ENCODE measurements at places on chromosomes 13 and 19.
A peak's percentile ranks its signal among the peaks of the same experiment; 100 is the strongest.

DNA sequence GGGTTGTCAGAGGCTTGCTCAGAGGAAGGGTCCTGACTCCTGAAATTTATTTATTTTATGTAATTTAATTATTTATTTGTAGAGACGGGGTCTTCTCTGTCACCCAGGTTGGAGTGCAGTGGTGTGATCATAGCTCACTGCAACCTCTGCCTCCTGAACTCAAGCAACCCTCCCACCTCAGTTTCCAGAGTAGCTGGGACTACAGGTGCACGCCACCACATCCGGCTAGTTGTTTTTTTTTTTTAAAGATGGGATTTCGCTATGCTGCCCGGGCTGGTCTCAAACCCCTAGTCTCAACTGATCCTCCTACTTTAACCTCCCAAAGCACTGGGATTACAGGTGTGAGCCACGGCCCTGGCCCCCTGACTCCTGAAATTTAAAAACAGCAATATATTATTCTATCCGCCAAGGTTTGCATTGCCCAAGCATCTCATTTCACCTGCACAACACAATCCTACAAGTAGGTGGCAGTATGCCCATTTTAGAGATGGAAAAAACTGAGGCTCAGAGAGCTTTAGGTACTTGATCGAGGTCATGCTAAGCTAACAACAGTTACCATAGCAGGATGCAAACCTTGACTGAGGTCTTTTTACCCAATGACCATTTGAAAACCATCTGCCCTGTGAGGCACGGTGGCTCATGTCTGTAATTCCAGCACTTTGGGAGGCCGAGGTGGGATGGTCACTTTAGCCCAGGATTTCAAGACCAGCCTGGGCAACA, 18.1 kb downstream of the ARHGEF18 start:
- H3K27ac ChIP-seq, result no peak overlapping the region
- H3K4me3 ChIP-seq, result no peak overlapping the region
- H3K36me3 ChIP-seq, result no peaks in the 10 kb centered on the region

- no peak for DNase-seq
- H3K36me3 ChIP-seq, result no peaks in the 10 kb centered on the region
- no peak overlapping the region for H3K4me3 ChIP-seq
- no peak overlapping the region for H3K27ac ChIP-seq
These were observed 77.9 kb upstream of the KCTD15 start for GRCh38 chr19:33718651-33719254.

DNA sequence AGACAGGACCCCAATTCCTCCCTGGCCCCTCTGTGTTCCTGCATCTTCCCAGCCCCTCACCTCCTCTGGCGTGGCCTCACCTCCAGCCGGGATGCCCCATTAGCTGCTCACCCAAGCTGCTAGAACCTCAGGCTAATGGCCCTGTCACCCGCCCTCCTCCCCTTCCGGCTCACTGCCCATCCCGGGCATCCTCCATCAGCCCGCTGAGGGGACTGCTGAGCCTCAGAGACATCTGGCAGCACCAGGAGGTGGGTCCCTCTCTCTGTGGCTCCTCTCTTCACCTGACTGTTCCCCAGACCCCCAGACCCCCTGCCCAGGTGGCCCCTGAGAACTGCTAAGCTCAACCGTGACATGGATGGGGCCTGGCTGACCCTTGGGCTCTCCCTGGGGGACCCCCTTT, 2.9 kb downstream of the FFAR1 start:
- no peak overlapping the region for H3K4me3 ChIP-seq
- H3K36me3 ChIP-seq, result no peaks in the 10 kb centered on the region
- peaks cover 5% of the 10 kb centered on the region for H3K4me1 ChIP-seq
- DNase-seq, result no peak
- H3K27me3 ChIP-seq, result no peaks in the 10 kb centered on the region
- no peak overlapping the region for H3K27ac ChIP-seq

- H3K4me3 ChIP-seq, result no peak overlapping the region
- peaks cover 47% of the 10 kb centered on the region for H3K36me3 ChIP-seq
- H3K27me3 ChIP-seq, result no peaks in the 10 kb centered on the region
- no peaks in the 10 kb centered on the region for H3K4me1 ChIP-seq
These were observed 38.6 kb upstream of the LAMP1 start for GRCh38 chr13:113258321-113259054.

GRCh38 chr19:19409205-19409604, 3.7 kb downstream of the GATAD2A start:
- peak overlapping the region; percentile 39 for H3K27ac ChIP-seq
- H3K36me3 ChIP-seq, result peaks cover 7% of the 10 kb centered on the region
- no peaks in the 10 kb centered on the region for H3K27me3 ChIP-seq
- no peak overlapping the region for H3K4me3 ChIP-seq
- DNase-seq, result peak; percentile 97
- peaks cover 40% of the 10 kb centered on the region for H3K4me1 ChIP-seq

DNA sequence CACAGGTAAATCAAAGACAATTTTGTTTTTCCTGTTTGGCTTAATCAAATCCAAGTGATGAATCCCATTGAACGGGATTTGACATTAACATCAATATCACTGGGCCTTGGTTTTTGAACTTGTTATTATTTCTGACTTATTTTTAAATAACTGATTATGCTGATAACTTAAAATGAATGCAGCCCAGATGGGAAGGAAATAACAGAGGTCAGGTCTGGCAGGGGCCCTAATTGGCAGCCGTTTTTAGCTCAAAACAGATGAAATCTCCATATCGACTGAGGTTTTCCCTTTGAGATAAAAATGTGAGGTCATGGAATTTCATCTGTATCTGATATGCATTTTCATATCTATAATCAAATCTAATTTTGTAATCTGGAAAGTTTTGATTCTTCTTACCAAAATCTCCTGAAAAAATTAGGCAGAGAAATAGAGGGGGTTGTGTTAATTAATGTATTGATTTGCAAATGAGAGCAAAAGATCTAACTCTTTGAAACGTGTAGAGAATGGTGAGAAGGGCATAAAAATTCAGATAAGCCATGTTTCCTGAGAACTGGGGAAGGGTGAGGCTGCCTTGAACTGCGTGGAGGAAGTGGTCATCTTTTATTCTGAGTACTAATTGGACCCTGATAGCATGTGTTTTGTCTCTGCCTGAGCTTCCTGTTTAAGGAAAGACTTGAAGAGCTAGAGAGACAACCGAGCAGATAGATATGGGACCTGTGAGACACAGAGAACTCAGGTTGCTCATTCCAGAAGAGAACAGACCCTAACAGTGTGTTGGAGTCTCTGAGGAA, 98.2 kb upstream of the C1QTNF9B start:
- H3K4me1 ChIP-seq, result no peaks in the 10 kb centered on the region
- H3K27ac ChIP-seq, result no peak overlapping the region
- no peak for DNase-seq
- no peaks in the 10 kb centered on the region for H3K27me3 ChIP-seq

GRCh38 chr13:43221611-43222010, 198.2 kb downstream of the DNAJC15 start:
- no peaks in the 10 kb centered on the region for H3K27me3 ChIP-seq
- H3K36me3 ChIP-seq, result no peaks in the 10 kb centered on the region
- peaks cover 2% of the 10 kb centered on the region for H3K4me1 ChIP-seq
- peak; percentile 76 for DNase-seq
- H3K27ac ChIP-seq, result no peak overlapping the region

All from trophoblast cell (in vitro differentiated cells and primary cell).